ENCODE measurements at places on chromosomes 1 and 21.

DNA sequence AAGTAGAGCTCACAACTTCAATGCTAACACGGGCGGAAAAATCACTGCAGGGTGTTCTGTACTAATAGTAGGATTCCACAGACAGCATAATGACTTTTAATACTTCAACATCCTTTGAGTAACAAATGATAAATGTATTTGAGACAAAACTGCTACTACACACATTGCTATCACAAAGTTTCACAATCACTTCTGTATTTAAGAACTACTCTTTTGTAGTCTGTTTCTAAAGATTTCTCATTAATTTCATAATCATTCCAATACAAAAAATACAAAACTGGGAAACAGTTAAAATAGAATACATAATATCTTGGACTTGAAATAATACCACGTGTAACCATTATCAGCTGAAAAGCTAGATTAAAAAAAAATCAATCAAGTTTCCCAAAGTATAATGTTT lies 2.7 kb downstream of the HMGN1 start:
- no peak for DNase-seq

- no peak for DNase-seq
Observed at GRCh38 chr1:100585786-100586185, 47.8 kb downstream of the GPR88 start.

- no peak for DNase-seq
Observed at GRCh38 chr21:39073717-39074116, 109.5 kb downstream of the PSMG1 start.

DNA sequence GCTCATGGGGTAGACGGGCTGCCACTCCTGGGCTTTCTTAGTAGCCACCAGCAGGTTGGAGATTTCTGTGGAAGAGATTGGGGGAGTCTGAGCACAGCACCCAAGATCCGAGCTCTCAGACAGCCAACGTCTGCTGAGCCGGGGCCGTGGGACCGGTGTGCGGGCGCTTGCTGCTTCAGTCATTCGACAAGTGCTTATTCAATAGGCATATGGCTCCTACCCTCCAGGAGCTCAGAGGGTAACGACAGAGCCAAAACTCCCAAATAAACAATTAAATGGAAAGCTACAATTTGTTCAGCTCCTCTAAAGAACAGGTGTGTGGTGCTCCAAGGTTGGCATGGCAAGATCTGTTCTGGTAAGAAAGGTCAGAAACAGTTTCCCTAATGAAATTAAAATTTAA lies 106.0 kb downstream of the RAVER2 start:
- DNase-seq, result no peak

GRCh38 chr1:228496084-228496483 lies 8.9 kb downstream of the RNF187 start:
- DNase-seq, result no peak

DNA sequence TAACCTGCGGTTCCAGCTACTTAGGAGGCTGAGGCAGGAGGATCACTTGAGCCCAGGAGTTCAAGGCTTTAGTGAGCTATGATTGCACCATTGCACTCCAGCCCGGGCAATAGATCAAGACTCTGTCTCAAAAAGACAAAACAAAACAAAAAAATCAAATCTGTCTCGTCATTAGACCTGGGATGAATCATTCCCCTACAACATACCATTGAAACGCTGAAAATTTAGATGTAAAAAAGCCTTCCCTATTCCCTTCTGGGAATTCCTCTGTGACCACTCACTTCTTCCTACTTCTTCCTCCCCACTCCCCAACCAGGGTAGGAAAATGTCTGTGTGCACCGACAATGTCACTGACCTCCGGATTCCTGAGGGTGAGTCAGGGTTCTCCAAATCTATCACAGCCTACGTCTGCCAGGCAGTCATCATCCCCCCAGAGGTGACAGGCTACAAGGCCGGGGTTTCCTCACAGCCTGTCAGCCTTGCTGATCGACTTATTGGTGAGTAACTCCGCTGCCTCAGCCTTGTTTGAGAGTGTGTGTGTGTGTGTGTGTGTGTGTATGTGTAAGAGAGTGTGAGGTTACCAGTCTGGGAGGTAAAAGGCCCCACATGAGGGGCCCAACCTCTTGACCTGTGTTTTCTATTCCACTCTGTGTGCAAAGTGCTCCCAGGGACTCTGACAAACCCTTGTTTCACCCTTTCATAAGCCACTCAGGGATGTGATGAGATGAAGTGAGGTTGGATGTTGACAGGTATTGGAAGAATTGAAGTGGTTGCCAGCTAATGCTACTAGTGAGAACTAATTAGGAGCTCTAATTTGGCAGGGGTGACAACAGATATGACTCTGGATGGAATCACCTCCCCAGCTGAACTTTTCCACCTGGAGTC lies 16.3 kb upstream of the SARS1 start:
- peak; percentile 71 for DNase-seq

DNA sequence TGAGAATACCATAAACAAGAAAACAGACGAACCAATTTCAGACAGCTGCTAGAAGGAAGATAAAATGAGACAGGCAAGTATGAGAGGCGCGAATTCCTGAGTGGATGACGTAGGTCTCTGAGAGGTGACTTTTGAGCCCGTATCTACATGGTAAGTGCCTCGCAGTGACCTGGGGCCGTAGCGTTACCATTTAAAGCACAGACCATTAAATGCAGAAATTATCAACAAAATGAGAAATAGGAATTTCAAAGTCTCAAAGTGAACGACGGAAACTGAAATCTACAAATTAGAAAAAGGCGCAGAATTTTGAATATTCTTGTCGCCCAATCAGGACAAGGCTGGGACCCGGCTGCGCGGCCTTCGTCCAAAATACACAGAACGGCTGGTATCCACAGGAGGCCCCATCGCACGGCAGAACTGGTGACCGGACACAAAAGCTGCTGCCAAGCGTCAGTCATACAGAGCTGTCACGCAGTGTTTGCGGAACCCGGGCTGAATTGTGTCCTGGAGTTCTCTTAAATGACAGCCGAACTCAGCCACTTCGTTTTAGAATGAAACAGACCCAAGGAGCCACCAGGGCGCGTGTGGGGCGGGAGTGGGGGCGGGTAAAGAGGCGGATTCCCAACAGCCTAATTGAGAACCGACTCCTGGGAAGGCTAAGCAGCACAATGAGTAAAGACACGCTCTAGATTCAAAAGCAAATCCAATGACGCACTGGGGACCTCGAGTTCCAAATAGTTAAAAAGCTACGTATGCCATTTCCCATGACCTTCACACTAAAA lies 13.8 kb upstream of the BOLA1 start:
- no peak for DNase-seq

DNA sequence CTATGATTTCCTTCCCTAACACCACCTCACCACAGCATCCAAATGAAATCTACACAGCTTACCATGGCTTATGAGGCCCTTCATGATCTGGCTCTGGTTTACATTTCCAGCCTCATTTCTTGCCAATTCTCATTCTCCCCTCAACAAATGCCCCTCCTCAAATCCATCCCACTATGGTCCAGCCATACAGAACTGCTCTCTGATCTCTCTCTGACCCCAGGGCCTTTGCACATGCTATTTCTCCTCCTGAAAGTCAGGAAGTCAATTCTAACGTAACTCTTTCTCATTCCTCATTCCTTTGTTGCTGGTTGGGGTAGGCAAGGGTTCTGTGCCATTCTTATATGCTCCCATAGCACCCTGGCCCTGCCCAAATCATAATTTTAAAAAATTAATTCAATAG lies 120.0 kb downstream of the LRIG2 start:
- no peak for DNase-seq

DNA sequence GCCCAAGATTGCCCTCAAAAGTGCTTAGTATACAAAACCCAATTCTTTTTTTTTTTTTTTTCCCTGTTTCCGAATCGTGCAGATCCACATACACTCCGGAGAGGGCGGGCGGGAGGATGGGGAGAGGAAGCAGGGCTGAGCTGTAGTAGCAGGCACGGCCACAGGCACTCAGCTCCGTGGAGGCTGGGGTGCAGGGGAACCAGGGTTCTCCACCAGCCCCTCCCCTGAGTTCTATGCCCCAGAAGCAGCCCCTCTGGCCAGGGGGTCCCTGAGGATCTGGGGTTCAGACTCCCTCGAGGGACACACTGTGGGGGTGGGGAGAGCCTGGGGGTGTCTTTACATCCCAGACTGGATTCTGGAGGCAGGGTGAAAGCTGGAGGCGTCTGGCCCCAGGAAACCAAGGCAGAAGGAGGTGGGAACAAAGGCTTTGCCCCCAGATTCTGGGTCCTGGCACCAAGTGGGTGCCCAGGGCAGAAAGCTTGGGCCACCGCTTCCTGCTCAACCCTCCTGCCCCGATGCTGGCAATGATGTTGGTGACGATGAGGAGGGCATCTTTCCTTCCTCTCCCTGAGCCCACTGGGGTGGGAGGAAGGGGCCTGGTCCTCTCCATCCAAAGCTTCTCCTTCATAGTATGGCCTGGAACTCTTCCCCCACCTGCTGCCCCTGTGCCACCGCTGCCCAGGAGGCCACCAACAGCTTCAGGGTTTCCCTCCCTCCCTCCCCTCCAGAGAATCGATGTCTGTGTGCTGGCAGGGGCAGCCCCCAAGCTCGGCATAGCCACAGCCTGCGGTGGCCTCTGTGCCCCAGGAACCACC lies 106.4 kb upstream of the TARDBP start:
- DNase-seq, result no peak

GRCh38 chr1:33122483-33123178 lies 41.7 kb downstream of the AZIN2 start:
- DNase-seq, result no peak

GRCh38 chr1:167880580-167881021 lies 33.3 kb downstream of the ADCY10 start:
- no peak for DNase-seq

DNA sequence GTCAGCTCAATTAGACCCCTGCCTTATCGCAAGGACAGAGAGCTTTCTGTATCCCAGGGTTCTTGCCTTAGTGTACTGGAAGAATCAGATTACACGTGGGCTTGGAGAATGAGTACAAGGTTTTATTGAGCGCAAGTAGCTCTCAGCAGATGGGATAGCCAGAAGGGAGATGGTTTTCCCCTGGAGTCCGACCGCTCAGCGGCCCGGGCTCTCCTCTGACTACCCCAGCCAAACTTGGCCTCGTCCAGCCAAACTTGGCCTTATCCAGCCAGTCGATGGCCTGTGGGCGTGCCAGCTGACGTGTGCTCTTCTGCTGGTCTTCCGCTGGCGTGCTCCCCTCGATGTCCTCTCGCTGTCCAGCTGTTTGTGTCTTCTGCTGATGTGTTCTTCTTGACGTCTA lies 136.9 kb downstream of the SYT14 start:
- DNase-seq, result no peak

GRCh38 chr1:55055951-55056631 lies 16.7 kb downstream of the PCSK9 start:
- DNase-seq, result no peak

DNA sequence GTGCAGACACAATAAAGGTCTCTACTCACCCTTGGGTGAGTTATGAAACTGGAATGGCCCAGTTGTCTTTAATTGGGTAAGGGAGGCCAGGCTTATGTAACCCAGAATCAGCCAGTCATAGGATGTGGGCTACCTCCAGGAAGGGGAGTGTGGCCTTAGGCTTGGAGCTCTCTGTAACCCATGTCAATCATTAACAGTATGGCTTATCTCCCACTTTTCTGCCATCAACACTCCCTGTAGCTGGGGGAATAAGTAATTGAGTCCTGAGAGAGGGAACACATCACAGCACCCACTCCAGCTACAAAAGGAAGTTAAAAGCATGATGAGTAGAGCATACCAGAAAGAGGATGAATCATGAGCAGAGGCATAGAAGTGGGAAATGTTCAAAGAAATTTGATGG lies 327.0 kb upstream of the DUSP10 start:
- no peak for DNase-seq

- no peak for DNase-seq
Observed at GRCh38 chr1:28021064-28021463, 61.3 kb downstream of the XKR8 start.

- DNase-seq, result no peak
Observed at GRCh38 chr1:234584926-234585325, 25.1 kb downstream of the IRF2BP2 start.

- DNase-seq, result no peak
Observed at GRCh38 chr1:200710166-200710565, 28.5 kb upstream of the CAMSAP2 start.

DNA sequence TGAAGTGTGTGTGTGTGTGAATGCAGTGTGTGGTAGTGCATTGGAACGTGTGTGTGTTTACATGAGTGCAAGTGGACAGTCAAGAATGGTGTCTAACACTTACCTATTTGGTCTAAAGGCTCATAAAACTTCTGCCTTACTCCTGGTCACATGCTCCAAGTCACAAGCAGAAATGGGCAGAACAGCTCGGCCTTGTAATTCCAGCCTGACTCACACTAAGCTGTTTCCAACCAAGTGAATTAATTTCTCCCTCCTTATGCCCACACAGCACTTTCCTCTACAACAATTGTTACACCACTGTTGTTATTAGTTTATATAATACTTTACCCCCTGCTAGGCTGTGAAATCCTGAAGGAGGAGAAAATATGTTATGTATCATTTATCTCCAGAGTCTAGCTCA lies 43.8 kb downstream of the DDR2 start:
- DNase-seq, result no peak

GRCh38 chr1:232620356-232620969 lies 9.5 kb downstream of the SIPA1L2 start:
- DNase-seq, result no peak

- no peak for DNase-seq
Observed at GRCh38 chr21:41776778-41777177, 9.9 kb upstream of the RIPK4 start.

GRCh38 chr21:35940074-35940927 lies 120.0 kb downstream of the SETD4 start:
- peak; percentile 54 for DNase-seq

DNA sequence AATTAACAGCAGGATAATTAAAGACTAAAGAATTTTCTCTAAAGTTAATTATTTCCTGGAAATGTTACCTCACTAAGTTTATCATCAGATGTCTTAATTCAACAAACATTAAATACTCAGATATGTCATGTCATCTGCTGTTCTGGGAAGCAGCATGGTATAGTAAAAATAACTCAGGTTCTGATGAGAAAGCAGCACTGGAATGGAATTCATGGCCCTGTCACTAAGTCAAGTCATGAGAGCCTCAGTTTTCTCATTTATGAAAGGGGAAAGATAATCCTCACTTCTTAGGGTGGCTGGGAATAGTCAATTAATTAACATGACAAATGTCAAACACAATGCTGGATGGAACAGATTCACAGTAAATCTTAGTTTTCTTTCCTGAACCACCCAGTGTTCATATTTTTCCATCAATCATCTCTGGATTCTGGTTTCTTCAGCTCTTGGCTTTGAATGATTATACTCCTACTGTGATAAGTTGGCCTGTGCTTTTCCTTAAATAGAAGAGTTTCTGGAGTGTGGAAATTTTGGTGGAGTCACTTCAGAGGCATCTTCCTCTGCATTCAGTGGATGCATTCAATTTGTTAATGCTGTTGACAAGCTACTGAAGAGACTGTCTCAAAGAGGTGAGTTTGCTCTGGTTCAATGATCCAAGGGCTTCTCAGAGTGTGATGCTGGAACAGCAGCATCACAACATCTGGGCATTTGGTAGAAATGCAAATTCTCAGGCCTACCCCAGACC lies 319.4 kb downstream of the KCNH1 start:
- DNase-seq, result no peak

DNA sequence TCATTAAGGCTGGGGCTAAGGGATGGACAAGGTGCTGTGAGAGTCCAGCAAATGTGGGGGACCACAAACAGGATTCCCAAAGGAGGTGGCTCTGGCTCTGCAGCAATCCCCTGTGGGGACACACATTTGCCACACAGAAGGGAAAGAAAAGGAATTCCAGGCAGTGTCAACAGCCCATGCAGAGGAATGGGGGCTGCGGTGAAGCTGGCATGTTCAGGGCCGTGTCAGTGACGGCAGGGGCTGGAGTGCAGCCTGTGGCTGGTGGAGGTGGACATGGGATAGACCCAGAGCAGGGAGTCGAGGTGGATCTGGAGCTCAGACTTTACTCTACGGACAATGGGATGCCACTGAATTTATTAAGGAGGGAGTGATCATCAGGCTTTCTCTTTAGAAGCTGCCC lies 183.2 kb downstream of the TRABD2B start:
- no peak for DNase-seq

Measured in AG09319 (cell line).